ENCODE measurements at places on chromosomes 7 and 10. TPM values are rescaled to one million over a fixed set of nuclear protein-coding genes. Genes with fewer than 3 reads are reported as not detected.

DNA sequence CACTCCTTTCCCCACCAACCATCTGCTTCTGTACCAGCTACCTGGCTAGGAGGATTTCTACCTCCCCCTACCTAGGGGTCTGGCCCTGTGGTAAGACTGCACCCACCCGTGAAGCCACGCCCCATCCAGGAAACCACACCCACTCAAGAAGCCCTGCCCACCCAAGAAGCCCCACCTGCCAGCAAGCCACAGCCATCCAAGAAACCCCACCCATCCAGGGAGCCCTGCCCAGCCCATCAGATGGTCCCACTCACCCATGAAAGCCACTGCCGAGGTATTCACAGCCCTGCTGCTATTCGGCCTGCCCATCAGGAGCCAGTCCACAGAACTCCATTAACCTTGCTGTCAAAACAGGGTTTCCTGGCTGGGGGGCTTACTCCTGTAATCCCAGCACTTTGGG lies 15.6 kb upstream of the MUC3A start:
- DNase-seq = no peak

DNA sequence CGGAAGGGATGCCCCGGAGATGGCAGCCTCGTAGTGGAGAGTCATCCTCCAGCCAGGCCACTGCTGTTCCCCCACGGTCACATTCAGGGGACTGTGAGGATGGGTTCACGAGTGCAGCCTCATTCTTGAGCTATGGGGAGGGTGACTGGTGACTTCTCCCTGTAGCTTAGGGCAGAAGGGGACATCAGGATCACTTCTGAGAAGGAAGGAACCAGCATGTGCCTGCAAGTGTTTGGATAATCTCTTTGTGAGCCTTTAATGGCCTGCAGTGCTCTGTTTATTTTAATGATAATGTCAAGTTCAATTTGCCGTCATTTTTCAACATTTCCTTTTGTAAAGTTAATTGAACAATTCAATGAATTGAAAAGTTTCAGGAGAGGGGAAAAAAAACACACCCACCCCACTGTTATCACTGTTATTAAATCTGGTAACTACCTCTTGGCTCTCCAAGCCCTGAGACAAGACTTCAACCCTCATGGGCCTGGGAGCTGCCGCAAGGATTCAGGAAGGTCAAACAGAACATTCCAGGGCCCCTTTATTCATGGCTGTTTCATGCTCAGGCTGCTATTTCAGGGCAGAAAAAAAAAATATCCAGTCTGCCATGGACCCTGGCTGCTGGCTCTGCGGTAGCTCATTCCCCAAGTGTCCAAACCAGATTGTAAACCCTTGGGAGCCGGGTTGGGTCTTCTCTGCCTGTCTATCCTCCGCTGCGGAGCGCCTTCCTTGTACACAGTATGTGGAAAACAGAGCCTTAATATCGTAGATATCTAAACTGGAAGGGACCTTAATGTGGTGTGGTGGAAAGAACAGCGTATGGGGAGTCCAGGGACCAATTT lies 100.4 kb downstream of the CDH23 start:
- no peak for DNase-seq

Gene IFIT1B
- 1.6 TPM for polyA plus RNA-seq

DNA sequence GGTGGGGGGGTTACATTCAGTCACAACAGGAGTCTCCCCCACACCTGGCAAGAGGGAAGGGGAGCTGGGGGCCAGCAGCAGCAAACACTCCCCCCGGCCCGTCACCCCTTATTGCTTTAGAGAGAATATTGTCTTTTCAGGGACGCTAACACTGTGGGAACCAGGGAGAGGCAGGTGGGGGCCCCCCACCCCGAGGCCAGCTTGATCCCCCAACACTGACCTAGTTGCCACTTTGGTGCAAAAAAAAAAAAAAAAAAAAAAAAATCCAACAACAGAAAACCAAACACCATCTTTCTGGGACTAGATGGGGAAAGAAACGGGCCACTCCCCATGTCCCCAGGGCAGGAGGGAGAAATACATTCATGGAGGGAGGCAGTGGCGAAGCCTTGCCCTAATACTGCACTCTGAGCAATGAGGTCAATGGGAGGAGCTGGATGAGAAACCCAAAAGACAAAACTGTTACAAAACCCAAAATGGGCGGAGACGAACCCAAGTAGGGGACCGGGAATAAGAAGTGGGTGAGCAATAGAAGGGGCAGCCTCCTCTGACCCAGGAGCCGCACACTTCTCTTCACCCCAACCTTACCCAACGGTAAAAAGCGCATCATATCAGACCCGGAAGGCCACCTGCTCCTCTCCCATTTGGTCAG lies 6.5 kb downstream of the GNB2 start:
- no peak for DNase-seq

Gene AOC1
- polyA plus RNA-seq = 31.2 TPM

GRCh38 chr10:49028639-49029038 lies 86.7 kb downstream of the VSTM4 start:
- no peak for DNase-seq

DNA sequence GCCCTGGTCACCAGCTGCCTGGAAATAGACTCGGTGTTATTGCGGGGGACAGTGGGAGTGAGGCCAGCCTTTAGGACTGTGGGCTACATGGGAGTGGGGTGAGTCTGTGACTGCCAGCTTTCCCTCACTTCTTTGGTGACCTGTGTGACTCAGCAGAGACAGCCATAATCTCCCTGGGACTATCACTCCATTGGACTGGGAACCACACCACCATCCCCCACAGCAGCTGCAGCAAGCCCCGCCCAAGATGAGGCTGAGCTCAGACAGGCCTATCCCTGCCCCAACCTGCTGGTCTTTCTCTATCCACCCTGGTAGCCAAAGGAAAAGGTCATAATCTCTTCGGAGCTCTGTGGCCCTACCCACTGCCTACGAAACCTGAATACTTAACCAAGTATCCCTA lies 263.2 kb downstream of the FZD1 start:
- no peak for DNase-seq

All from left renal pelvis (tissue), 4 donors.